Stimulated activated CD8-positive, alpha-beta memory T cell treated with anti-CD3 and anti-CD28 coated beads, Interleukin-2, amount 100 ng/mL, for 1 hour (primary cell): ENCODE measurements at places on chromosomes 7 and 10.

- DNase-seq: no peak
These were observed 51.7 kb upstream of the IFRD1 start for GRCh38 chr7:112398534-112398933.

DNA sequence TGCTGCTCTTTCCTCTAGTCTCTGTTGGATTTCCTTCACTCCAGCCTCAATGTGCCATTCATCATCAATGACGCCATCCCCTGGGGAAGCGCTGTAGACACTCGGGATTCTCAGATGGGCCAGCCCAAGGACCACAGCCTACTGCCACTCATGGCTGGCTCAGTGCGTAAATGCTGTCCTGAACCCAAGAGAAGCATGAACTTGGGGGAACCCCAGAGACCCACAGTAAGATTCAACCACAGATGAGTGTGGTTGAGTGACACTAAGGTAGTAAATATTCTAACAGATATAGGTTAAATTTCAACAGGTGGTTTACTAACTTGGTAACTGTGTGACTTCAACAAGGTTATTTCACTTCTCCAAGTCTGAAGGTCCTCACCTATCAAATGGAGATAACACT lies 304.1 kb downstream of the GRM8 start:
- DNase-seq: no peak

- DNase-seq: no peak
These were observed 29.6 kb downstream of the RET start for GRCh38 chr10:43106256-43107091.

- DNase-seq: no peak
These were observed 5.6 kb downstream of the RHBDD2 start for GRCh38 chr7:75884476-75884875.

DNA sequence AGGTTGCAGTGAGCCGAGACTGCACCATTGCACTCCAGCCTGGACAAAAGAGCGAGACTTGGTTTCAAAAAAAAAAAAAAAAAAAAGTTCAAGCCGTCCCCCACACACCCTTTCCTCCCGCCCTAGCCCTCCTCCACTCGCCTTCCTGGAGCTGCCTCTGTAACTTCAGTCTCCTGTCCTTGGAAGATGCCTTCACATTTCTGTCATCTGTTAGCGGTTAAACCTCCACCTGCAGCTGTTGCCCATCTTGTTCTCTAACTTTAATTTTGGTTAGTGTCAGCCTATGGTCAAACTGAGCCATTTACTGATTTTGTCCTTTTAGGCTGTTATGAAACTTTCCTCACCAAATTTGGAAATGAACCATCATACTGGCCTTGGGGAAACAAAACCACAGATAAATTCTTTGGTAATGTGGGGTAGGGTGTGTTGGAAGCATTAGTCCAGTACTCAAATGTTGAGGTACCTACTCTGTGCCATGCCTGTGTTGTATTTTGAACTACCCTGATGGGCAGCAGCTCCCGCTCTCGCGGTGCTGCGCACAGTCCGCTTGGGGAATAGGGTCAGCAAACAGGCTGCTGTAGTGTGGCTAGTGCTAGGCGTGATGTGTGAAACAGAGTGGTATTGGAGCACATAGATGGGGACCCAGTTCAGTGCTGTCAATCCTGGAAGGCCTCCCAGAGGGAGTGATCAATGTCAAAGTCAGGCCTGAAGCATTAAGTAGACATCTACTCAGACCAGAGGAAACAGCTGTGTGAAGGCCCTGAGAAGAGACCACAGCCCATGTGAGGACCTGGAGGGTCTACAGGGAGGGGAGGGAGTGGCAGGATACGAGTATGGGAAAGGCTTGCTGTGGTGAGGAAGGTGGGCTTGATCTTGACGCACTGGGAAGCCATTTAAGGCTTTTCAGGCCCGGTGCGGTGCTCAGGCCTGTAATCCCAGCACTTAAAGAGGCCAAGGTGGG lies 26.9 kb downstream of the SFXN4 start:
- no peak for DNase-seq

DNA sequence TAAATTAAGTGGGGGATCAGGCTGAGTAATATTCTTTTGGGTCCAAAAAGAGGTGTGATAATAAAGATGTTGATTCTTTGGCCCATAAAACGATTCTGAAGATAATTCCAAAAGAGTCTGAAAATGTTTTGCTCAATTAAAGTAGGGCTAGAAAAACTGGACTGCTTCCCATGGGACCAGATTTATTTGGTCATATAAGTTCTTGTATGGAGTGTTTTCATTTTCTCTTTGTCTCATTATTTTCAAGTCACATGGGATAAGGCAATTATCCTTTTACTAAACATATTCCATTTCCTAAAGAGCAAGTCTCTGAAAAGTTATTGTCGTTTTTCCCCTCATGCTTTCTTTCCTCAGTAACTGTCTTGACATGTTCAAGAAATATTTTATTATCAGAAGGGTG lies 41.5 kb downstream of the CDK6 start:
- DNase-seq: no peak

GRCh38 chr10:86798025-86798424 lies 41.6 kb downstream of the BMPR1A start:
- DNase-seq: no peak

DNA sequence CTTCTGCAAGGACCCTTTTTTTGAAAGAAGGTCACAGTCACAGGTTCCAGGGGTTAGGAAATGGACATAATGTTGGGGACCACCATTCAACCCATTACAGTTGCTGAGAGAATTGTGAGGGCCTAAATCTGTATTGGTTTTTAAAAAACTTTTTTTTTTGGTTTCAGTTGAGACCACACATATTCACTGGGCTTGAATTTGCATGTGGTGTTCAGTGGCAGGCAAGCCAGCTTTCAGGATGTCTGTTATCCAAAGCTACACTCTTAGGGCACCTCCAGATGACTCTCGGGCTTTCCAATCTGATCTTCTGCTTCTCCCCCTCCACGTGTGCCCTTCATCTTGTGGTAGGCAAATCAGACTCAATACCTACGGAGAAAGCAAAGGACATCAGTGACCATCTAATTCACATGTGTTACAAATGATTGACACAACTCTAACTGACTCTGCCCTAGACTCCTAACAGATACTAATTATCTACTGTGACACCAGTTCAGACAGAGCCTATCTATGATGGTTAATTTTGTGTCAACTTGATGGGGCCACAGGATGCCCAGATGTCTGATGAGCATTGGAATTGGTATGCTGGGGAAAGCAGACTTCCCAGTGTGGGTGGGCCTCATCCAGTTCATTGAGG lies 93.3 kb upstream of the ELMO1 start:
- no peak for DNase-seq

DNA sequence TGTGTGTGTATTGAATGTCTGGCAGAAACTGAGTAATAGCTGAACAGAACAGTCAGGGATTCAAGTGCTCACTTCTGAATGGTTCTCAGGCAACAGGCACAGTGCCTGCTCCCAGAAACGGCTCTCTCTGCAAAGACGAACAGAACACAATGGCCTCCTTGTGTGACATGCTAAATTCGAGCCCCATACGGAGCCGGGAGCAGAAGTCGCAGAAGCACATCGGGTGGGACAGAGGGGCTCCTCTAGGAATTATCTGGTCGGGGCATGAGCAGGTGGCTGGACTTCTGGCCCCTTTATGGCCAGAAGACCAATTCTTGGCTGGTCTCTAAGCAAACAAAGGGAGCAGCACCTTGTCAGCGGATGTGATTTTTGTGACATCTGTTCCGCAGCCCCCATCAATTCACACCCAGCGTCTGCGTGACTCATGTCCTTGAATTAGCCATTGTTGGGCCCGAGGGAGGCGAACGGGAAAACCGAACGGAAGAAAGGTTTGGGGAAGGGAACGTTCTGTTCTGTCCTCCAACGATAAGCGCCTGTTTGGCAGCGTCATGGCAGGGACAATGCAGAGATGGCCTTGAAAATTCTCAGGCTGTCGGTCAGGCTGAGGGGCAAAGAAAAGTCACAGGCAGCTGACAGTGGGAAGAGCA lies 47.3 kb upstream of the NPTX2 start:
- DNase-seq: no peak

DNA sequence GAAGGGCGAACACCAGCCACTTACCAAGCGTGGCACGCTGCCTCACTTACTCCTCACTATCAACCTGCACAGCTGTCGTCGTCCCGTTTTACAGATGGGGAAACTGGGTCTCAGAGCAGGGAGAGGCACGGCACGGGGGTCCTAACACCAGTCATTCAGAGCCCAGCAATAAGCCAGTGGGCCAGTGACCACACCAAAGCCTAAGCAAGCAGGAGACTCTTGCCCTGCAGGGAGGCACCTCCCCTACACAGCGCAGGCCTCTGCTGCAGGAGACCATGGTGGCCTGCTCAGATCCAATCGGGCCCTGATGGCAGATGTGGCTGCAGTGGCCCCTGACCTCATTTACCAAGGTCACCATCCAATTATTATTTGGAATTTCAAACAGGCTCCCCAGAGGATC lies 4.8 kb downstream of the SLIT1 start:
- no peak for DNase-seq

DNA sequence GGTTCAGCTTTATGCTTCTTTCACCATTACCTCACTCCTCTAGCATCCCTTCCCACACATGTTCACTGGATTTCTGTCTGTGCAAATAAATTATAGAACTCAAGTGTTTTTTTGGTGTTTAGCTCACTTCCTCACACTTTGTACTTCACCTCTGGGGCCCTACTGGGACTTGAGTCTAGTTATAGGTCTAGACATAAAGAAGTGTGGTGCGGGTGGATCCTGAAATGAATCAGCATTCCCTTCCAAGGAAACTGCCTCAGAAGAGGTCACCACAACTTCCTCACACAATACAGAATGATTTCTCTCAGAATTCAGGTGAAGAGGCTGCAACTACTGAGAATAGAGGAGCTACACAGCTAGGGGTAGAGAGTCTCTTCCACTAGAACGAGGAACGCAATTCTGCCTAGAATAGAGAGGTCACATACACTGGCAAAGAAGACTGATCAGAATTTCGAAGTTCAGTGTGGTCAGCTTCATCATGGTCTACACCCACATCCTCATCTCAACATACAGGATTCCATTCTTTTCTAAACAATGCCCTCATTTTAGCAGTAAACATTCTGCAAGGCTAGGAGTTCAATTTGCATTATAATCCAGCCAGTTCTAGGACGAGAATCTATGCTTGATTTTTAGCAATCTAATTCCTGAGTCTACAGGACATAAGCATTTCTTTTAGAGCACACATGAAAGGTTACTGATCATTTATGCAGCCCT lies 938.7 kb upstream of the PHF14 start:
- DNase-seq: no peak
